AML-193 (cell line): ENCODE measurements at places on chromosomes 7 and 10.

- no peak for DNase-seq
Measured at GRCh38 chr10:76150876-76151288, 719.5 kb downstream of the LRMDA start.

- no peak for DNase-seq
Measured at GRCh38 chr10:91124016-91124415, 96.4 kb upstream of the PCGF5 start.

GRCh38 chr10:102453502-102453901, 2.2 kb upstream of the C10orf95 start:
- DNase-seq, result no peak

- DNase-seq, result no peak
Measured at GRCh38 chr7:155215576-155216325, 81.9 kb upstream of the INSIG1 start.

- no peak for DNase-seq
Measured at GRCh38 chr7:131225619-131226513, 101.8 kb upstream of the MKLN1 start.

GRCh38 chr10:24574578-24575155, 149.0 kb downstream of the ARHGAP21 start:
- DNase-seq, result no peak

DNA sequence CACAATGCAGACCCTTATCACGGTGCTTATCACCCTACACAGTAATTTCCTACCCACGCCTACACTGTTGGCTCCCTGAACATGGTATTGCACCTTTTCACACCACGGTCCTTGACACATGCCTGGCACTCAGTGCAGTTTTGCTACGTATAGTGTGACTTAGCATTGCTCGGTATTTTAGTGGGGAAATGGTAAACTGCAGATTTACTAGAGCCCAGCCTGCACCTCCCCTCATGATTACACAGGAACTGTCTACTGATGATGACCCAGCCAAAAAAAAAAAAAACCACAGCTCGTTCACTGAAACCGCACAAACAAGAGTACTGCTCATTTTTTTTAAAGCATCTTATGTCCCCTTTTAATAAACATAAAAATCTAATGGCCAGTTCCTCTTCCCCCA, 124.2 kb upstream of the ZNF746 start:
- peak; percentile 28 for DNase-seq

GRCh38 chr7:149796287-149796860, 23.0 kb upstream of the ZNF467 start:
- DNase-seq, result no peak

DNA sequence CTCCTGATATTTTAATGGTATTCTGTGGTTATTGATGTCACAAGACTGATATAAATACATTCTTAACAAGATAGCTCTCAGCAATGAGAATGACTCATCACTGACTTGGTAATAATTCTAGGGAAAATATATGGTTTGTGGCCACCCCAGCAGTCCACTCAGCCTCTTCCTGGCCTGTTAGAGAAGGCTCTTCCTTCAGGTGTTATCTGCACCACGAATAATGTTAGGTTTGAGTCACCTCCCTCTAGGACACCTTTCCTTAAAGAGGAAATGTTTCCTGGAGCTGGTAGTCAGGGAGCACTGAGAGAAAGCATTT, 163.3 kb downstream of the SVIL start:
- DNase-seq, result no peak

- DNase-seq, result no peak
Measured at GRCh38 chr7:27143023-27143949, at the start of gene HOXA5. Gene HOXA5, minus strand, starts transcription at chr7:27143681. Its CDS starts 74 bp downstream, at chr7:27143607.

DNA sequence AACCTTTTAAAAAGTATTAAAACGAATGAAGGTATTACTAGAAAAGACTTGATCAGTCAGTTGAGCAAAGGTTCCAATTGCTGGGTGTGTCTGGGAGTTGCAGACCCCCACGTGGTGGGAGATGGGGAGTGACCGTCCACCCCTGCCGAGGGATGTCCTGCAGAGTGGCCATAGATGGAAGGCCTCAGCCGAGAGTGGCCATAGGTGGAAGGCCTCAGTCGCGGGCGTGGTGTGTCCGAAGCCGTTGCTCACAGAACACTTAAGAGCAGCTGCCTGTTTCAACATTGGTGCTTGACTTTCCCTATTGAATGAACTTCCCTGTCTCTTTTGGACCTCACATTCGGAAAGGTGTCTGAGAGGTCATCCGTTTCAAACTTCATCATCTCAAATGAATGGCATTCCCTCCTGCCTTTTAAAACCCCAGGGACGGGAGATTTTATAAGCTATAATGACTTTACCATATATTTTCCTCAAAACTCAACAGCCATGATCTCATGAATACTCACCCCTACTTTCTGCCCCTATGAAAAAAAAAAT, 69.4 kb downstream of the CAMK1D start:
- DNase-seq, result no peak

DNA sequence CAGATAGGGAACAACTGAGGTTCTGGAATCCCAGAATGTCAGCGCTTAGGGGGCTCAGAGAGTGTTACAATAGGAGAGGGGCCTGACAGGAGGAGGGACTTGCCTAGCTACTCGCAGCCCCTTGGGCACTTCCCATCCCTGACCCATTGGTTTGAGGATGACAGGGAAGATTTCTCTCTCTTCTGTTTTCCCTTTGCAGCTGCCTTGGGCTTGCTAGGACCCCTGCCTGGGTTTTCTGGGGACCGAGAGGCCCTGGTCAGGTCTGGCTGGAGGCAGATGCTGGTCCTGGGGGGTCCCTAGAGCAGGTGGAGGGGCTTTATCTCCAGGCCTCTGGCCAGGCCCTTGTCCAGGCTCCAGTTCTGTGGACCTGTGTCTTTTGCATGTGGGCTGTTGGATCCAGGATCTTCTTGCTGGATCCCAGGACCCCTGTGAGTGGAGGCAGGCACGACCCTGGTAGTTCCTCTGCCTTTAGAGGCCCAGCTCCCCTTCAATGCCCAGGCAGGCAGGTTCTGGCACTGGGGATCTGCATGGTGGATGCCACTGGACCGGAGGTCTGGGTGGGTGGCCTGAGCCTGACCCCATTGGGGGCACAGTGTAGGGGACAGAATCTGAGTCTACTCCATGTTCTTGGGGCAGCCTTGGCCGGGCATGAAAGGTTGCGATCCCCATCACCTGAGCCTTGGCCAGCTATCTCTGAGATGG, 26.9 kb downstream of the RAMP3 start:
- no peak for DNase-seq

GRCh38 chr10:12561307-12561706, 212.0 kb downstream of the CAMK1D start:
- no peak for DNase-seq

DNA sequence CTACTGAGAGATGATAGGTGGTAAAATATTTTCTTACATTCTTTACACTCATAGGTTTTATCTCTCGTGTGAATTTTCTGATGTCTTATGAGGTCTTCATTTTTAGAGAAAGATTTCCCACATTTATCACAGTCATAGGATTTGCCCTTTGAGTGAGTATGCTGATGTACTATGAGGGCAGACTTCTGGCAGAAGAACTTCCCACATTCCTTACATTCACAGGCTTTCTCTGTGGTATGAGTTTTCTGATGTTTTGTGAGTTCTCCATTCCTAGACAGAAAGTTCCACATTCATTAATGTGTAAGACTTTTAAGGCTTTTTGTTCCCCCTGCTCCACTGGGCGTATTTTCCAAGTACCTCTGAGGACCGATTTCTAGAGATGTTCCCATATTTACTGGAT, 23.5 kb downstream of the ZNF25 start:
- DNase-seq, result no peak

DNA sequence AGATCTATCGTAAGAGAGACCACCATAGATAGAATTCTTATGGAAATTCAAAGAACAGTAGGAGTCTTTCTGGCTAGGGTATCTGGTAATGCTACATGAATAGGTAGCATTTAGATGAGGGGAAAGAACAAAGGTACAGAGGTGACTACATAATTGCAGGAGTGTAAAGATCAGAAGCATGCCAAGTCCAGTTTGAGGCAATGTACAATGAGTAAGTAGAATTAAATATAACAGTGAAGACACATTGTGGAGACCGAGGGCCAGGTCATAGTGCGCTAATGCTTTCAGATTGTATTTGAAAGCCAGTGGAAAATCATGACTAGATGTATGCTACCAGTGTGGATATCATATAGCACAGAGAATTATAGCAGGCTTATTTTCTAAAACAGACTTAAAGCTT, 1611.6 kb upstream of the LRRTM3 start:
- no peak for DNase-seq

- DNase-seq, result no peak
Measured at GRCh38 chr7:134811765-134812164, 32.3 kb downstream of the CALD1 start.

GRCh38 chr10:117609796-117610170, 67.2 kb downstream of the EMX2 start:
- DNase-seq, result no peak

- no peak for DNase-seq
Measured at GRCh38 chr7:6385110-6385781, 62.5 kb downstream of the DAGLB start.

- DNase-seq, result no peak
Measured at GRCh38 chr10:53079283-53079682, 306.7 kb upstream of the MBL2 start.

GRCh38 chr7:155764438-155764793, 47.8 kb downstream of the SHH start:
- DNase-seq, result no peak

GRCh38 chr10:122703483-122704448, 4.1 kb upstream of the C10orf120 start:
- DNase-seq, result peak; percentile 4

DNA sequence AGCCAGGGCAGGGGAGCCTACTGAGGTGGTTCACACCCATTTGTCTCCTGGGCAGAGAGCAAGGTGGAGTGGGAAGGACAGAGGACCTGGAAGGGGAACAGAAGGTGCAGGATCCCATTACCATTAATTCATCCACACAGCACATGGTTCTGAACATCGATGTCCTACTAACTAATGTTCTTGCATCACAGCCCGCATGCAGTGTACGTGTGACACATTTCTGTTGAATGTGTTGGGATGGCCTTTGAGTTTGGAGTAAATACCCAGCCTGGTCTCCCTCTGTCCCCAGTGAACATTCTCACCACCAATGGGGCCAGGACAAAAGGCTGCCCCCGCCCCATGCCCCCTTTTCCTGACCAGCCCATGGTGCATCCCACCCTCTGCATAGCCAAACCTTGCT, 46.3 kb downstream of the FAM241B start:
- no peak for DNase-seq

DNA sequence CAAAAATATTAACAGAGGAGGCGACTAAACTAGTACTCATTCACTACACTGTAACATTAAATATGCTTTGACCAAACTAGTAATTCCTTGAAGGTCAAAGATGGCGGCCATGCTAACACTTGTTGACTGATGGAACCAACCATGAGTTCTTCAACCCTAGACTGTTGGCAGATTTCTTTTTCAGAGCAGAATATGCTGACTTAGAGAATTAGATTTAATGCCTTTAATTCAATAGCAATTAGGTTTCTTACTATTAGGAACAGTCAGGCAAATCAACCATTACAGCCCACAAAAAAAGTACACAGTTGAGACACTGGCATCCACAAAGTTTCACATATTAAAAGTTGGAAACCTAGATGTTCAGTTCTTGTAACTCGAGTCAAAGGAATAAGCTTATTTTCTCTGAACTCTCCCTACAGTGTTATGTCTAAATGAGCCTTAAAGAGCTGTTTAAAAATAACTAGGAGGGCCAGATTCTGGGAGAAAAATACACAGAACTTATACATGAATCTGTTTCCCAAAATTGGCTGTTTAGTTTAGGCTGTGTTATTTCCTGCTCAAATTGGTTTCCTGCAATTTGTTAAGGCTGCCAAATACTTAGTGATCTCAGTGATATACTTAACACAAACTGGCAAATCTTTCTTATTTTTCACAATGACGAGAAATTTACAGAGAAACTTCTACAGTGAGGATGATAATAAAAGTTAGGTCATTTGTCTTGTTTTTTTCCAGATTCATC, 17.6 kb downstream of the CHCHD3 start:
- no peak for DNase-seq

GRCh38 chr7:158923928-158924511, 67.7 kb downstream of the DYNC2I1 start:
- DNase-seq, result no peak

GRCh38 chr10:127148066-127148932, 48.1 kb downstream of the INSYN2A start:
- DNase-seq, result no peak

DNA sequence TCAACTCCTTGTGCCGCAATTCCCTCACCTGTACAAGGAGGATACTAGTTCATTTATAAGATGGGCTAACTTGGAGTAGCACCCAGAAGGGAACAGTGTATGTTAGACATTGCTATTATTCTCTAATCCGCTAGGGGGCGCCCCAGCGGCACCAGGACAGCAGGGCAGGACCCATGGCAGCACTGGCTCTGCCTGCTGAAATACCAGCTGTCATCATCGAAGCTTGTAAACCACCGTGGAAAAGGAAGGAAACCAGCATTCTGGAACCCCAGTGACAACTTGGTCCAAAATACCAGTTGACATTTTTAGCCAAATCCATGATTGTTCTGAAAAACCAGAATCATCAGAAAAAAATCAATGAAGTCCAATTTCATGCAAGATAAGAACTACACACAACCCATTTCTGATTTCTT, 134.4 kb downstream of the ITGA8 start:
- DNase-seq, result peak; percentile 46

GRCh38 chr7:133936074-133936473, 191.1 kb upstream of the LRGUK start:
- DNase-seq, result no peak

GRCh38 chr7:81195033-81195432, 276.2 kb upstream of the SEMA3C start:
- no peak for DNase-seq

DNA sequence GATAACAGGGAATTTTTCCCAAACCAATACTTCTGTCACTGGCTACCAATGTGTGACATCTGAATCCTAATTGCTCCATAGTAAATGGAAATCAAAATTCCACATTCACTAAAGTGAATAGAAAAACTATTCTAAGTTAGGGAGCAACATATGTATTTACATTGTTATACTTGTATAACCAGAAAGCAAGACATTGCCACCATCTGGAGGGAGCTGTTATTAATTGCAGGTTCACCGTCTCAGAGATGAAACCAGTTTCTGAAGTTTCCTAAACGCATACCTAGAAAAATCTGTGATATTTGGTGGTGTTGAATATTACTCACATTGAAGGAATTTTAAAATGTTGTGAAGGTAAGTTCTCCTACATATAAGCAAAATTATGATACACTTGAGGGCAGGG, 390.1 kb downstream of the NXPH1 start:
- no peak for DNase-seq

- DNase-seq, result no peak
Measured at GRCh38 chr7:95886501-95887090, 114.2 kb downstream of the DYNC1I1 start.

GRCh38 chr10:121313119-121313875, 284.9 kb downstream of the FGFR2 start:
- DNase-seq, result no peak

- no peak for DNase-seq
Measured at GRCh38 chr10:91886954-91887271, 22.4 kb downstream of the FGFBP3 start.

GRCh38 chr7:33639552-33640197, 265.7 kb upstream of the BMPER start:
- DNase-seq, result peak; percentile 1

GRCh38 chr7:134088199-134088598, 38.9 kb upstream of the LRGUK start:
- DNase-seq, result no peak

- no peak for DNase-seq
Measured at GRCh38 chr7:7810380-7810779, 92.0 kb upstream of the RPA3 start.

- no peak for DNase-seq
Measured at GRCh38 chr7:1593091-1593866, 23.4 kb upstream of the PSMG3 start.
